ENCODE measurements at places on chromosomes 1 and 21.

DNA sequence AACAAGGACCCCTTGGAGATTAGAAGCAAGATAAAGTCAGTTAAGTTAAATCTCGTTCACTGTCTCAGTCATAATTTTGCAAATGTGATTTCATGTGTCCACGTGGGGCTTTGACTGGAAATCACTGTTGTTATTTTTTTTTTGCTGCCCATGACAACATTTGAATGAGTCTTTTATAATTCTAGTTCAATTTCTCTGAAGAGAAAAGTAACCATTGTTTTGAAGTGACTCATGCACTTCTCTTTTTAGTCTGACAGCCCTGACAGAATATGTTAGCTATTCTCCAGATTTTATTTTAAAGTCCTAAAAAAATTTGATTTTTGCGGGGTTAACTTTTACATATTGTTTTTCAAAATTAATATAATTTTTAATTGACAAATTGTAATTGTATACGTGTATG lies 30.7 kb upstream of the NLRP3 start:
- DNase-seq = no peak

GRCh38 chr1:224259986-224260385 lies 70.0 kb downstream of the NVL start:
- no peak for DNase-seq

GRCh38 chr1:112431038-112431437 lies 35.0 kb downstream of the CTTNBP2NL start:
- DNase-seq = no peak

GRCh38 chr1:44854970-44855369 lies 11.9 kb upstream of the PTCH2 start:
- no peak for DNase-seq

DNA sequence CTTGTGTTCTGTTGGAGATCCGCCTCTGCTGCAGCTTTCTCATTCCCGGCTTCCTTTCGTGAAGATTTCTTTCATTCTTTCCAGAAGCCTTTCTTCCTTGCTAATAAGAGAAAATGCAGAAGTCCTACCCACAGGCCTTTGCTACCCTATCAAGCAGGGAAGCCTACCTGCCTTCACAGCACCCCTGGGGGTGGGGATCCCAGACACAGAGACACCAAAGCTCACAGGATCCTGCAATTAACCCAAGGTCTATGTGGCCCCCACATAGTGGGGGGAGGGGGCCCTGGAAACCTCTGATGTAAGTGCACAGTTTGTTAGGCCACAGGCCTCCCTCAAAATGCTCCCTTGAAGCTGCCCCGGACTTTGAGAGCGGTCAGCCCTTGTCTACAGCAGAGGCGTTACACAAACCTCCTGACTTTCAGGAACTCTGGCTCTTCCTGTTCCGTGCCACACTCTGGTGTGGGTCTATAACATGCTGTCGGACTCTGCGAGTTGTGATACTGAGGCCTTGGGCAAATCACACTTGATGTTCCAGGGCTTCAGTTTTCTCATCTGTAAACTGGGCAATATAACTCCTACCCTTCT lies 31.2 kb downstream of the NKAIN1 start:
- DNase-seq = no peak

GRCh38 chr1:162498496-162498810 lies 835 bp downstream of the UHMK1 start:
- no peak for DNase-seq

DNA sequence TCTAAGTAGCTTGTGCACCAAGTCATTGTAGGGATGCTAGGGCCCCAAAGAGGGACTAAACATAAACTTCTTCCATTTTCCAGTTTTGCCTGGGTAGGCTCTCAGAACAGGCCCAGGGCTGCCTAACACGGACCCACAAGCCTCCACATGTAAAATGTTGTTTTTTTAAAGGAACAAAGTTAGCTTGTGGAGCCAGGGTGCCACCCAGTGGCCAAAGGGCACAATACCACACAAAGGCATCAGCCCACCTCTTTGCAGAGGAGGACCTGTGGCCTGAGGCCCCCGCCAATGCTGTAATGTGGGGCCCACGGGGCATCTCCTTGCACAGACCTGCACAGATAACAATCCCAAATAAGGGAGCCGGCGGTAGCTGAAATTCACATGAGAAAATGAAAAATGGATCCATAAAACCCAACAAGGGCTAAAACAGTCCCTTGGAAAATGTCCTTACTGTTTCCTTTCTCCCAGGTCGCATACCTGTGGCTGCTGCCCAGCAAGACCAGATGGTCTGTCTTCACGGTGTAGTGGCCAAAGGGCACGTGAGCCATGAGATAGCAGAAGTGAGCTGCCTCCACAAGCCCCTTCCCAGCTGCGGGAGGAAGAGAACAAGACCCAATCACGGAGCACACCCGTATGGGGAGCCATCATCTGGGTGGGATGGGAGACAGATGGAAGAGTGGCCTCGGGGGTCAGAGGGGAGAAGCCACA lies 23.8 kb downstream of the SEC16B start:
- DNase-seq = no peak

DNA sequence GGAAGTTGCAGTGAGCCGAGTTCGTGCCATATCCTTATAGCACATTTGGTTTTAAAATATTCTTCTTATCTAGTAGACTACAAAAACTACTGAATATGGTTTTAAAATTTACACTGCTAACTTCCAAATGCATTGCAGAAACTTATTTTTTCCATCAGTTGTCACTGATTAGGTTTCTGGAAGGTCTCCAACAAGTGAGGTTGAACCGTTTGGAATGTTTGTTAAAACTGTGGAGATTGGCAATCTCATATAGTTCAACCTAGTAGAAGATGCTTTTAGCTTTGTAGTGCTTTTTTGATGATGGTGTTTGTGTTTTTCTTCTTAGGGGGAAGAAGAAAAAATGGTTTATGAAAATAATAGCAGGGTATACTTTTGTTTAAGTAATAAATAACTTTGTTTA lies 12.9 kb downstream of the CENPF start:
- DNase-seq = no peak
